NAMALWA (cell line): ENCODE measurements at places on chromosomes 4 and X.
A peak's percentile ranks its signal among the peaks of the same experiment; 100 is the strongest.

- peak; percentile 37 for DNase-seq
Measured at GRCh38 chrX:19682712-19683331, 167.5 kb upstream of the MAP3K15 start.

- DNase-seq: no peak
Measured at GRCh38 chr4:183553601-183554345, 48.9 kb downstream of the ING2 start.

DNA sequence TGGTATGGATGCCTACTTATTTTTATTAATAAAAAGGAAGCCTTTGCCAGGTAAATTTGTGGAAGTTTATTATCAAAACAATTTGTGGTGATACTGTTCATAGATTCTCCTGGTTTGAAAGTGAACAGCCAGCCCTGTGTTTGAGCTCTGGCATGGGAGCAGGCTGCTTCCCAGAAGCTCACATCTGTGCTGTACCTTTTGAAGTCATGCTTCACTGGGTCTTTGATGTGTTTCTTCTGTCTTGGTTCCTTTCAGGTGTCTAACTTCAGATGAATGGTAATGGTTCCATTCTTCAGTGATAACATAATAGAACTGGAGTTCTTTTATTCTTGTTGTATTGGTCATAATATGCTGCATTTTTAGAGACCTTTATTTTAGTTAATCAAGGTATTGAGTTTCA lies 85.5 kb downstream of the BMPR1B start:
- no peak for DNase-seq

DNA sequence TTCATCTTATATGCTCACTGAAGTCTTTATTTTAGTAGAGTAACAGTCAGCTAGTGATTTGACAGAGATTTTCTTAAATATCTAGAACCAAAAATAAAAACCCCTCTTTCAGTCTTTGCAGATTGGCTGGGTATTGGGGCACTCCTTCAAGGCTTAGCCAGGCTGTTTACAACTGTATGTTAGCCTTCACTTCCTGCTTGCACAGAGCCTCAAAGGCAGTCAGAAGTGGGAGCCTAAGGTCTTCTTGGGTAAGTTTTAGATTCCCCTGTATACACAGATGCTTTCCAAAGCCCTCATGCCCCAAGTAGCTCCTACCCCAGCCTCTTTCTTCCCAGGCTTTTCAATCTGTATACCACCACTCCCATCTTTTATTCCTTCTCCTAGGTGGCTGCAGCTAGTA lies 136.1 kb upstream of the STIM2 start:
- DNase-seq: no peak

DNA sequence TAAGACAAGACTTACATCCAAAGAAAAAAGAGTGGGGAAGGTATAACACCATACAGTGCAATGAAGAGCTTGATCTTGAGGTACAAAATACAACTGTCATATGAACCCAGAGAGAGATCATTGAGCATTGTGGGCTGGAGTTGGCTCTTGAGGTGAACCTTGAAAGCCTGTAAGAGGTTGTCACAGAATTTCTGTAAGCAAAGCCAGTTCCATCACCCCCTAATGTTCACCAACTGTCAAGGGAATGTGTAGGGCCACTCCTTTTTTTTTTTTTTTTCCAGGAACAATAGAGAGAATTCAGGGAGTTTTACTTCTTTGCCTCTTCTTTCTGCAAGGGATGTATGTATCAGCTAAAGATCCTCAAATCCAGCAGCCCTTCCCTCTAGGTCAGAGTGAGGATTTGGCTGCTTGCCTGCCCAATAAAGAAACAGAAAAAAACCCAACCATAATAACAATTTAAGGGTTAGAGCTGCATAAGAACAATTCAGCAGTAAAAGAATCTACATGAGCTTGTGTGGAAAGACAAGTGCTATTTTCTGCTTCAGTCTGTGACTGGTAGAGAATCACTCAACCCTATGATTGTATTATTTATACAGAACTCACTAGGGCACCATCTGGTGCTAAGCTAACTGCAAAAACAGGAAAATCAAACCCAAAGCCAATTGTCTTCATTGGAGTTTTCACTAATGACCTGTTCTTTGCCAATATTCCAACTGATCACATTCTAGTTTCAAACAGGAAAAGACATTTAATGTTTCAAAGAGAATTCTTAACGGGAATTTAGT lies 217.5 kb upstream of the TEX13C start:
- no peak for DNase-seq

DNA sequence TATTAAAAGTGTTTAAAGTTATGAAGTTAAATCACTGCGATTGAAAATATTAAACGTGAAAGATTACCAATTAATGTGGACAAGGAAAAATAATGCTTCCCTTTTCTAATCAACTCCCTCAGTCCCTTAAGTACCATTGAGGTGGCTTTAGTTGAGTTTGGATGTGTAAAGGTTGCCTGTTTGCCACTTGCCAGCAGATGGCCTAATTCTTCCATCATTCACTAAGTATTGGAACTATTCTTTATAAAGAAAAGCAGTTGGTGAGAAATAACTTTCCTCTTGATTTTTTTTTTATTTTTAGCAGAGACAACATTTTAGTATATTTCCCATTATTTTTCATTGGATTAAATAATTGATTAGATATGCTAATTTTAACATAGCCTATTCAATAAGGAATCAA lies 295.9 kb upstream of the TACR3 start:
- peak; percentile 17 for DNase-seq

- peak; percentile 1 for DNase-seq
Measured at GRCh38 chrX:40871385-40872082, 136.2 kb upstream of the MED14 start.

DNA sequence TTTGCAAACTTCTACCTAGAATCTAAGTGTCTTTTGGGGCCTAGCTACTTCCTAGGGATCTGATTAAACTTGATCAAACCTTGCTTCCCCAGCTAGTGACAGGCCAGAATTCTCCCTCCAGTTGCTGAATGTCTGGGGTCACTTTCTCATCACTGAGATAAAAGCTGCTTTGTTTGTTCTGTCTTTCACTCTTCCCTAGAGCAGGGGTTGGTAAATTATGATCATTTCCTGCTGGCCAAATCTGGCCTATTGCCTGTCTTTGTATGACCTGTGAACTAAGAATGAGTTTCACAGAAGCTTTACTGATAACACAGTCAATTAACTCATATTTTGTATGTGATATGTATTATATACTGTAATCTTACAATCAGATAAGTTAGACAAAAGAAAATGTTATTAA lies 157.8 kb upstream of the AADAT start:
- no peak for DNase-seq

DNA sequence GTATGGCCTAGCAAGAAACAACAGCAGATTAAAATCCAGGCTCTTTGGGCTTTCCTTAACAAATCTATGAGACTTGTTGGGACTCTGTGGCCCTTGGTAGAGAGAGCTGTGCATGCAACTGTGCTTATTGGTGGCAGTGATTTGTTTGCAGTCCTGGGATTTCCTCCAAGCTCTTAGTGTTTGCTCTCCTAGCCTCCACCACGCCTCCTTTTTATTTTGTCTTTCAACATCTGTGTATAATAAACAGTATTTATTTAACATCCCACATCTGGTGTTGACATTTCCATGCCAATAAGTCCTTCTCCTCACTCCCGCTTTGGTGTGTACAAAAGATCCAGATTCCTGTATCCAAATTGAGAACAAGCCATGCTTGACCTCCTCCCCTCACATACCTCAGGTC lies 3.1 kb downstream of the TNMD start:
- DNase-seq: no peak

DNA sequence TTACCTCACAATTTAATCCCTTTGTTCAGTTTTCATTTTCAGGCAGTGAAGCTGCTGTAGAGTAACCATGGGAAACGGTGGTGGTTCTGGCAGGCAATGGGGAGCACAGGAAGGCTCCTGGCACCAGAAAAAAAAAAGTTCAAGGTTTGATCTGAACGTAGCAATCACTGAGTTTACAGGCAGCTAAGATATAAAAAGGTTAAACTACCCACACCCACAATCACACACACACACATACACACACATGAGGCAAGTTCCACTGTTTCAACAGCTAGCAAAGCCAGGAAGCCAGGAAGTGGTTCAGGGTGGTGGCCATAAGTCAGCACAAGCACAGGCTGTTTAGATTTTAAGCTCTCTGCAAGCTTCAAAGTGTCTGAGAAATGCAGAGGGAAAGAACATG lies at the start of gene SULT1B1:
Gene SULT1B1, minus strand, starts transcription at position 166 of the 400 bp plus-strand sequence. CDS start 5,403 bp downstream, outside the sequence.
- no peak for DNase-seq
